H1 (cell line): ENCODE measurements at places on chromosomes 16 and 17.

DNA sequence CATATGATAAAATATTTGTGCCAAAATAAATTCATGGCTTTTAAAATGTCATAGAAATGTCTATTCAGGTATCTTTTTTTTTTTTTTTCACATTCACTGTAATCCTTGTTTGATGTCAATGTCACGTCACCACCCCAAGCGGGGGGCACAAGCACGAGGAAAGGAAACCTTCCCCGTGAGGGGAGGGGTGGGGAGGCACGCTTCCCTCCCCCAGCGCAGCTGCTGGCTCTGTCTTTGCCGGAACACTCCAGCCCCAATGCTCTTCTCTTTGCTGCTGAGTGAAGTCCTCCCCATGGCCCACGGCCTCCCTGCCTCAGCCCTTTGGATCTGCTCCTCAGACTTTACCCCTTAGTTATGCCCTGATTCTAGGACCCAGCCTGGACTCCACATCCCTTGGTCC is 1.5 kb downstream of the SLC35G3 start:
- DNase-seq, result no peak

GRCh38 chr17:76848670-76849069 is 19.5 kb upstream of the MGAT5B start:
- DNase-seq, result no peak

DNA sequence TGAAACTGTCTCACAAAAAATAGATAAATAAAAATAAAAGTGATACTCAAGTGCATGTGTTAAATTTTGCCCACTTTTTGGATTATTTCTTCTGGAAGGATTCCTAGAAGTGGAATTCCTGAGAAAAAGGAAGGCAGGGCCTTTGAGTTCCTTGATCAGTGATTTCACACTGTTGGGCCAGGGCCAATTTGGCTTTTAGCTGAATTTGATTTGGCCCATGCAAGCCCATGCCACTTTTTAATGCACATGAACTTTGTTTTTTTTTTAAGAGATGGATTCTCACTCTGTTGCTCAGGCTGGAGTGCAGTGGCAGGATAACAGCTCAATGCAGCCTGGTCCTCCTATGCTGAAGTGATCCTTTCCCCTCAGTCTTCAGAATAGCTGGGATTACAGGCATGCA is 96.3 kb downstream of the TNFRSF13B start:
- DNase-seq, result no peak

- no peak for DNase-seq
These were observed 22.0 kb upstream of the CCL1 start for GRCh38 chr17:34384822-34385605.

GRCh38 chr16:87575027-87575804 is 27.1 kb upstream of the JPH3 start:
- DNase-seq, result no peak

DNA sequence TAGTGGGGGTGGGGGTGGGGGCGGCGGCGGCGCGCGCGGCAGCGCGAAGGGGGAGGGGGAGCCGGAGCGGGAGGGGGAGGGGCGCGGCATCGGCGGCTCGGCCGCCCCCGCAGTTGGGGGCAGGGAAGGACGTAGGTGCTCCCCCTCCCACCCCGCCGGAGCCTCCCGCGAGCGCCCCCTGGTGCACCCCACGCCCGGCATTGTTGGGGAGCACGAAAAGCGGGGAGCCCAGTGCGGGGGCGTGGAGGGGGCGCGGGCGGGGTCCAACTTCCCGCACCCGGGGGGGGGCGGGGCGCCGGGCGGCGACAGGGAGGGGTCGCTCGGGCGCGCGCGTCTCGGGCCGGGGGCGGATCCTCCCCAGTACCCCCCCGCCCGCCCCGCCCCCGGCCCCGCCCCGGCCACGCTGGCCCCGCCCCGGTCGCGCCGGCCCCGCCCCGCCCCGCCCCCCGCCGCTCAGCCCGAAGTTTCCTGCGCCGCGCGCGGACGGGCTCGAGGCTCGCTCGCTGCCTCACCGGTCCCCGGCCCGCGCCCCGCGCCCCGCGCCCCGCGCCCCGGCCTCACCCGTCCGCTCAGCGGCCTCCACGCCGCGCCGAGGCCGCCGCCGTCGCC is at the start of gene CACNA1H:
Gene CACNA1H (plus strand): TSS at position 456 of the 609 bp plus-strand sequence. CDS start 632 bp downstream, outside the sequence.
- no peak for DNase-seq
